Right ventricle myocardium superior (tissue), 1 donor: ENCODE measurements at places on chromosomes 3 and 15. TPM values are rescaled to one million over a fixed set of nuclear protein-coding genes. Genes with fewer than 3 reads are reported as not detected.

DNA sequence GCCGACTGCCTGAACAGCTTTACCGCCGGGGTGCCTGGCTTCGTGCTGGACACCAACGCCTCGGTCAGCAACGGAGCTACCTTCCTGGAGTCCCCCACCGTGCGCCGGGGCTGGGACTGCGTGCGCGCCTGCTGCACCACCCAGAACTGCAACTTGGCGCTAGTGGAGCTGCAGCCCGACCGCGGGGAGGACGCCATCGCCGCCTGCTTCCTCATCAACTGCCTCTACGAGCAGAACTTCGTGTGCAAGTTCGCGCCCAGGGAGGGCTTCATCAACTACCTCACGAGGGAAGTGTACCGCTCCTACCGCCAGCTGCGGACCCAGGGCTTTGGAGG is 815 bp downstream of the SPINT1 start:
- DNase-seq = peak; percentile 60

- DNase-seq = no peak
Observed at GRCh38 chr15:49881433-49881832, 237.6 kb downstream of the ATP8B4 start.

DNA sequence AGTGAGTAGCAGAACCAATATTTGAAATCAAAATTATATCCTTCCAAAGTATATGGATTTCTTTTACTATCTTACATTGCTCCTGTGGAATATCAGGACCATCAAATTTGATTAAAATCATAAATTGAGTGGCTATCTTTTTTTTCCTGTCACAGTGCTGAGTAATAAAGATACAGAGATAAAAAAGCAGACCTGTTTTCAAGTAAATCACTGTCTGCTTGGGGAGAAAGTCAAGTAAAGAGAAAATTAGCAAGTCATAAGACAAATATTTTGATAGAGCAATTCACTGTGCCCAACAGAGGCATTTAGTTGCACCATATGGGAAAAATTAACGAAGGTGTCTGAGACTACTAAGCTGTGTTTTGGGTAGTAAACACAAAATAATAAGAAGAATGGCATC is 933.7 kb downstream of the NTRK3 start:
- DNase-seq = no peak

- DNase-seq = no peak
Observed at GRCh38 chr15:62439543-62440016, 274.5 kb upstream of the C2CD4B start.

Gene SELENOT
- total RNA-seq = 59.8 TPM

- DNase-seq = no peak
Observed at GRCh38 chr15:28955160-28955992, 69.6 kb downstream of the APBA2 start.

DNA sequence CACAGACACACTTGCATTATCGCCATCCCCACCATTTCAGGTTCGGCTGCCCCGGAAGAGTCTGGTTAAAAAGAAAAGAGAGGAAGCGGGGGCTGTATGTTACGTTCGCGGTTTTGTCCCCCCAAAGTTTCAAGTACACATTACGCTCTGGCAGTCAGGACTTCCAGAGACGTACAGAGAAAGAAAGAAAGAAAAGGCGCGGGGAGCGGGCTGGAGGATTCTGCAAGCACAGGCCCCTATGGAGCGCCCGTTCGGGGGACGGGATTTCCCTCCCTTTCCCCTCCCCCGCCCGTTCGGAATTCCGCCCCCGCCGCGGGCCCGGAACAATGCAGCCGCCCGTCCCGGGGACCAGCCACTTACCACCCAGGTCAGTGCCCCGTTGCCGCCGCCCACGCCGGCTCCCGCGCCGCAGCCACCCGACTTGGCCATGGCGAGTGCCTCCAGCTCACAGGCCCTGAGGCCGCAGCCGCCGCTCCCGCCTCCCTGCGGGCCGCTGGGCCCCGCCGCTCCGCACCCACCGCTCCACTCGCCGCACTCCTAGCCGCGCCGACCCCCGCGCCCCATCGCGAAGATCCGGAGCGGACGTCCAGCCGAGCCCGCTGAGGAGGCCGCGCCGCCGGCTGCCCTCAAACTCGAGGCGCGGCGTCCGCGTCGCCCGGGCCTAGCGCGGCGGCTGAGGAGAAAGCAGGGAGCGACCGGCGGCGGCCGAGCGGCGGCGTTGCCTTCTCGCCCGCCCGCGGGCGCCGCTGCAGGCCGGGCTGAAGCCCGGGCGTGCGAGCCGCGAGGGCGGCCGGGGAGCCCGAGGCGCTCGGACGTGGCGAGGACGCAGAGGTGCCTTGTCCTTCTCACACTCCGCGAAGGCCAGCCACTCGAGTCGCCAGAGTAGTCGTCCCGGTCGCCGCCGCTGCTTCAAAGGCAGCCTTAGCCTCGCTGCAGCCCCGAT is 567 bp downstream of the TOP2B start:
- peak; percentile 82 for DNase-seq

Gene XPC
- total RNA-seq = 7.7 TPM

Gene SUCNR1
- 0.08 TPM for total RNA-seq

DNA sequence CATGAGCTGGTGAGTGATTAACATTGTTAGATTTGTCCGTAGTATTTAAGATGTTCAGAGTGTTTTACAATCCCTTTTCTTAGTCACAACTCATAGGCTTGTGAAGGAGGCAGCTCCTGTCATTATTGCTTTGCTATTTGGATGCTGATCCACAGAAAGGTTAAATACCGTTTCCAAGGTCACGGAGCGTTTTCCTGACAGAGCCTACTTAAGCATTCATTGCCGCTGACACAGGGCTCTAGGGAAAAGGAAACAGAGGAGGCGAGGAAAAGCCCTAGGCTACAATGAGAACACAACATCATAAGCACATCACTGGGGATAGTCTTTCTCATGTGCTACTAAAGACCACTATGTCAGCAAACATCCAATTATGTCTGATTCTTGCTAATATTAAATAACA is 38.5 kb upstream of the CPB1 start:
- no peak for DNase-seq

- DNase-seq = peak; percentile 41
Observed at GRCh38 chr3:123333401-123333800, 115.5 kb downstream of the ADCY5 start.

- no peak for DNase-seq
Observed at GRCh38 chr15:40511093-40511471, 40.3 kb downstream of the CHST14 start.

Gene GOLGA8Q
- 1.4 TPM for total RNA-seq

DNA sequence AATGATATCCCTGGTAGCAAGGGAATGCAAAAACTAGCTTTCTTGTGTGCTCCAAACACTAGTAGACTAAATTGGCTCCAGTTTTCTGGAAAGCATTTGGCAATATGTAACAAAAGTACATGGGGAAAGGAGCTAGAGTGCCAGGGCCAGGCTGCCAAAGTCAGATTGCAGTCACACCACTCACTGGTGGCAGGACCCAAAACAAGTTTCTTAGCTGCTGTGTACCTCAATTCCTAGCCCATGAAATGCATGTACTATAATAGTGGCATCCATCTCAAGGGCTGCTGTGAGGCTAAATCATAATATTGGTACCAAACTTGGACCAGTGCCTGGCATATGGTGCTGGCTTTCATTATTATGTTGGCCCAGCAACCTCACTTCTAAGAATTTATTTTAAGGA is 49.3 kb downstream of the CLDN18 start:
- DNase-seq = peak; percentile 51

GRCh38 chr15:51681303-51681963 is at the start of gene SCG3:
SCG3 (plus strand) TSS chr15:51681503; CDS start chr15:51681756, 253 bp downstream.
- peak; percentile 88 for DNase-seq

GRCh38 chr3:72169561-72170472 is 384.9 kb upstream of the PROK2 start:
- DNase-seq = no peak

GRCh38 chr3:132290833-132291232 is 26.4 kb upstream of the ACP3 start:
- DNase-seq = no peak

DNA sequence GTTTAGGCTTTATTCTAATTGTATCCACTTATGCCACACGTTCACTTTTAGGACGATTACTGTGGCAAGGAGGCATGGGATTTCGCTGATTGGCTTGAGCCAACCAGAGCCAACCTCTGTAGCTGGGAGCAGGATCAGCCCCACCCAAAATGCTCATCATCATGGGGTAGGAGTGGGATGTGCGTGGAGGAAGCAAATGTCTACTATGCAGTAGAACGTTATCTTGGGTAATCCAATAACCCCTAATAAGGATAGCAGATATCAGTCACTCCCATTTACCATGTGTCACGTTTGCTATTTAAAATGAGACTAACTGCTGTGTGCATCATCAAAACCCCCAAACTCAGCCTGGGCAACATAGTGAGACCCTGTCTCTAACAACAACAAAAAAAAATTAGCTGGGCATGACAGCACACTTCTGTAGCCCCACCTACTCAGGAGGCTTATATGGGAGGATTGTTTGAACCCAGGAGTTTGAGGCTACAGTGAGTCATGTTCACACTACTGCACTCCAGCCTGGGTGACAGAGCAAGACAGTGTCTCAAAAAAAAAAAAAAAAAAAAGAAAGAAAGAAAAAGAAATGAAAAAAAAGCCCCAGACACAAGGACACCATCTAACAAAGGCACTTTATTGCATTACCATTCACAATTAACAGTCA is 17.8 kb upstream of the ITGB5 start:
- DNase-seq = no peak

GRCh38 chr15:60179786-60180391 is 175.8 kb downstream of the FOXB1 start:
- no peak for DNase-seq

Gene CYP1A2
- total RNA-seq = not detected

Gene PPARG
- total RNA-seq = 23.6 TPM

Gene SCAPER
- 47.8 TPM for total RNA-seq

DNA sequence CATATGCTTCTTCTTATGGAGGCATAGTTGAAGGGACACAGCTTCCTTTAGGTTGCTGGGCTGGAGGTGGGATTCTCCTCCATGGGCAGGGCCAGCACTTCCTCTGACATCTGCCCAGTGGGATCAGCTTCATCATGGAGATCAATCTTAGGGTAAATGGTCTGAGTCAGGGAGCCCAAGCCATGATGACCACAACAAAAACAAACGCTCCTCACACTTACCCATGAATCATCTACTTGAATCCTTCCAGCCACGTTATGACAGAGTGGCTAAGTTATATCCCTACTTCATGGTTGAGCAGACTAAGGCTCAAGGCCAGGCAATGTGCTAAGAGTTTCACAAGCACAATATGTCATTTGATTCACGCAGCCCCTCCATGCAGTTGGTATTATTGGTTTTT is 87.2 kb upstream of the NMNAT3 start:
- no peak for DNase-seq

- no peak for DNase-seq
Observed at GRCh38 chr3:184171562-184171961, 3.1 kb upstream of the AP2M1 start.

Gene SNURF
- 58.2 TPM for total RNA-seq

DNA sequence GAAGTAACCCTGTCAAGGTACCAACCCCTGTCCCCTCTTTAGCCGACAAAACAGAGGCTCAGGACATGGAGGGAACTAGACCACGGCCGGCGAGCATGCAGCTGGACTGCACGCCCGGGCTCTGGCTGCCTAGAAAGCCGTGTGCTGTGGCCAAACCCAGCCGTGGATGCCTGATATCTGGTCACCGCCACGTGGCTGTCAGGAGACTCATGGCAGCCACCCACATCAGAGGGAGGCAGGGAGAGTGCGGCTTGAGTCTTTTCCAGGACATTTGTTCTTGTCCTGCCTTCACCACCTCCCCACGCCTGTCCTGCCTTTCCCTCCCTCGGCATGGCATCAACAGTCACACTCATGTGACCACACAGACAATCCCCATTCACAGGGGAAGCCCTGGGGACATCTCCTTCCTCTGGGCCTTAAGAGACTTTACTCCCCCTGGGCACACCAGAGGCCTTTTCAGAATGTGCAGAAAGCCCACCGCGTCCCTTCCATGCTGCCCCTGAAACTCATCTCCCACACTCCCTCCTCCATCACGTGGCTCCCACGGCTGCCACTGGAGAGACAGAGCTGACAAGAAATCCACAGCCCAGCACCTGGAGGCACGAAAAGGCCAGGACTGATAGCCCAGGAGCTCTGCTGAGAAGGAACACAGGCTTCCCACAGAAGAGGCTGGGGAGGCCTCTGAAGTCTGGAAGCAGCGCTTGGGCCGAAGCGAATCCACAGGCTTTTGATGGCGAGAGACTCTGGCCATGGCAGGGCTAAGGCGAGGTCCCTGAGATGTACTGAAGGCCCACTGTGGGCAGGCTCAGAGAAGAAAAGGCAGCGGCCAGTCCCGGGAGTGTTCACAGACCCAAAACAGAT is 71.2 kb upstream of the IQSEC1 start:
- DNase-seq = no peak

GRCh38 chr3:31232055-31233025 is 300.4 kb upstream of the STT3B start:
- peak; percentile 38 for DNase-seq

Gene SLC28A1
- total RNA-seq = 0.46 TPM

Gene TRIM42
- total RNA-seq = not detected

DNA sequence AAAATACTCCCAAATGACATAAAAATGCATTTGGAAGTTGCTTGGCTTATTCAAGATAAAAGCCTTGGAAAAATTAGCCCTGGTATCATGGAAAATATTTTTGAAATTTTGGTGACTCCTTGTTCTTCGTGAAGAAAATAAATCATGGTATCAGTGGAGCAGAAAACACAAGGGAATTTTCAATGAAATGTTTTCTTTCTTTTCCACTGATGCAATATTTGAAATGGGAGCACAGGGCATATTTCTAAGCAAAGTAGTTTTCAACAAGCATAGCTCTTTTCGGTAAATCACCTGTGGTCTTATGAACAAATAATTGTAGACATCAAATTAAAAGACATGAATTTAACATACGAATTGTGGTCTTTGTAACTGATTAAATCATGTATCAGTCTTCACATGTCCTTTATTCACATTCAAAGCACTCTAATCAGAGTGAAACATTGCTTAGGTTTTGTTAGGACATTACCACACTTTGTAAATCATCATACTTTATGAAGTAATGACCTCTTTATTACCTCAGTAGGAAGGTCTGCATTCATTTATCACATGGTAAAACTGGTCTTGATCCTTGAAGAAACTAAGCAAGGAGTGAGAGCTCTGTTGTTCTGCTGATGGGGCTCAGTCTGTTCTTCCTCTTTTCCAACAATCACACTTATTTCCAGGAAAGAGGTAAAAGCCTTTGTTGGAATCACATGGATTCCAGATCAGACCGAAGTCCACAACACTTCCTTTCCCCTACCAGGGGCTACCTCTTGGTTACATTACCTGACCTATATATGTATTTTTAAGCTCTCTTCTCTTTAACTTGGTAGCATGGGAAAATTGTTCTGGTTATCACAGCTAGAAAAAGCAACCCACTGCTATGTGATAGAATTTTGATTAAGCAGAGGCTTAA is 413.5 kb upstream of the THBS1 start:
- DNase-seq = no peak

DNA sequence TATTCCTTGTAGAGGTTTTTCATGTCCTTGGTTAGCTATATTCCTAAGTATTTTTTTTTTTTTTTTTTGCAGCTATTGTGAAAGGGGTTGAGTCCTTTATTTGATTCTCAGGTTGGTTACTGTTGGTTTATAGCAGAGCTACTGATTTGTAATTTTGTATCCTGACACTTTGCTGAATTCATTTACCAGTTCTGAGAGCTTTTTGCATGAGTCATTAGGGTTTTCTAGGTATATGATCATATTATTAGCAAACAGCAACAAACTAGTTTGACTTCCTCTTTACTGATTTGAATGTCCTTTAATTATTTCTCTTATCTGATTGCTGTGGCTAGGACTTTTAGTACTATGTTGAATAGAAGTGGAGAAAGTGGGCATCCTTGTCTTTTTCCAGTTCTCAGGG is 737.4 kb downstream of the ZNF385D start:
- DNase-seq = no peak
